ENCODE measurements at places on chromosomes 2 and 18. TPM values are rescaled to one million over a fixed set of nuclear protein-coding genes. Genes with fewer than 3 reads are reported as not detected.

CFAP65 gene
- total RNA-seq = not detected

SMIM21 gene
- not detected for total RNA-seq

C1GALT1C1L gene
- 0.13 TPM for total RNA-seq

GKN2 gene
- not detected for total RNA-seq

LYG1 gene
- total RNA-seq = 0.13 TPM

AGBL5 gene
- total RNA-seq = 16.2 TPM

SERPINB10 gene
- not detected for total RNA-seq

ERICH2 gene
- total RNA-seq = not detected

CKAP2L gene
- total RNA-seq = 3.1 TPM

ALPP gene
- total RNA-seq = not detected

MTIF2 gene
- 26.3 TPM for total RNA-seq

LRRC30 gene
- not detected for total RNA-seq

HRH4 gene
- not detected for total RNA-seq
